ENCODE measurements at places on chromosomes 3 and 15.

DNA sequence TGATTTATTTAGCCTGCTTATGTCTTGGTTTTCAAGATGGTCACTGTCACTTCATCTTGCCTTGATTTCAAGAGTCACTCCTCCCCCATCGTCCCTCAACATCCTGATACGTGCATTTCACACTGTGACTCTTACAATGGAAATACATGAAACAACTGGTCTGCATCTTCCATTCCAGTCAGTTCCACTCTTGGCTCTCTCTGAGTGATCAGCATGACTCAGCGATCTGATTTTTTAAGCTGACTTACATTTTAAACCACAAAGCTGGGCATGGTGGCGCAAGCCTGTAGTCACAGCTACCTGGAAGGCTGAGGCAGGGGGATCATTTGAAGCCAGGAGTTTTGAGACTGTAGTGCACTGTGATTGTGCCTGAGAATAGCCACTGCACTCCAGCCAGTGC, 271.2 kb upstream of the ROPN1 start:
- DNase-seq = no peak

DNA sequence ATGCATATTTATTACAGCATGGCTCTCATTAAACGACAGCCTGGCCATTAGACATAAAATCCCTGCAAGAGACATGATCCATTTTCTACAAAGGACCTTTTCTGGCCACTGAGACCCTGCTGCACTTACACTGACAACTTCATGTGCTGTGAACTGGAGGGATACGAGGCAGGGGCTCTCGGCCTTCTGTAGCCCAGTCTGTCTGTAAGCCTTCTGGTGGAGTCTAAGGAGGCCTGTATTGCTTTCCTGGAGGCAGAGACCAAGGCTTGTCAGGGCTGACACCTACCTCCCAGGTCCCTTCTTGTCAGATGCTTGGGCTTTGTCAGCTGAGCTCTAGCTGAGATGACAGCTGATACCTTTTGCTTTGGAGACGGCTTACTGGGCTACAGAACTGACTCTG, 776.9 kb upstream of the ARPP21 start:
- no peak for DNase-seq

GRCh38 chr3:114078126-114078525, 21.6 kb downstream of the QTRT2 start:
- no peak for DNase-seq

DNA sequence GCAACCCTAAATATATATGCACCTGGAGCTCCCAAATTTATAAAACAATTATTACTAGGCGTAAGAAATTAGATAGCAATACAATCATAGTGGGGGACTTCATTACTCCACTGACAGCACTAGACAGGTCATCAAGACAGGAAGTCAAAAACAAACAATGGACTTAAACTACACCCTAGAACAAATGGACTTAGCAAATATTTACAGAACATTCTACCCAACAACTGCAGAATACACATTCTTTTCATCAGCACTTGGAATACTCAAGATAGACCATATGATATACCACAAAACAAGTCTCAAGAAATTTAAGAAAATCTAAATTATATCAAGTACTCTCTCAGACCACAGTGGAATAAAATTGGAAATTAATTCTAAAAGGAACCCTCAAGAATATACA, 201.5 kb downstream of the OSBPL10 start:
- DNase-seq = no peak

- DNase-seq = no peak
These were observed 24.9 kb downstream of the ALS2CL start for GRCh38 chr3:46668591-46668990.

- DNase-seq = no peak
These were observed at the start of gene TGM4 for GRCh38 chr3:44874308-44874707. Gene TGM4, plus strand, starts transcription at chr3:44874608. Its CDS starts 71 bp downstream, at chr3:44874679.

GRCh38 chr3:10443272-10444109, 61.9 kb downstream of the ATP2B2 start:
- DNase-seq = no peak

GRCh38 chr15:35455201-35455600, 90.8 kb downstream of the DPH6 start:
- DNase-seq = no peak

GRCh38 chr3:36876181-36876936, 68.5 kb downstream of the TRANK1 start:
- peak; percentile 2 for DNase-seq

GRCh38 chr3:72347819-72348319, 500.4 kb downstream of the SHQ1 start:
- DNase-seq = peak; percentile 35

GRCh38 chr3:54311211-54311747, 188.9 kb downstream of the CACNA2D3 start:
- no peak for DNase-seq

GRCh38 chr3:177211503-177212277, 14.4 kb upstream of the TBL1XR1 start:
- no peak for DNase-seq

DNA sequence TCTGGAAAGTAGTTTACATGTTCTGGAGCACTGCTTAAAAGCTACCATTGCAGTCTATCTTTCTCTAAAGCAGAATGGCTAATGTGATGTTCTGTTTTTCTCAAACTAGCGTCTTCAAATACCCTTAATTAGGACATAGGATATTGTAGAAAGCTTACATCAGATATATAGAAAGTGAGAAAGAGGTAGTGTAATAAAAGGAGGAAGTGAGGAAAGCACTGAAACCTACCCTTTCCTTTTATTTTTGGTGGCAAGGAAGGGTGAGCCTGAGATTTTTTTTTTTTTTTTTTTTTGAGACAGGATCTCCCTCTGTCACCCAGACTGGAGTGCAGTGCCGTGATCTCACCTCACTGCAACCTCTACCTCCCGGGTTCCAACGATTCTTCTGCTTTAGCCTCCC, 9.4 kb downstream of the SENP2 start:
- DNase-seq = no peak

DNA sequence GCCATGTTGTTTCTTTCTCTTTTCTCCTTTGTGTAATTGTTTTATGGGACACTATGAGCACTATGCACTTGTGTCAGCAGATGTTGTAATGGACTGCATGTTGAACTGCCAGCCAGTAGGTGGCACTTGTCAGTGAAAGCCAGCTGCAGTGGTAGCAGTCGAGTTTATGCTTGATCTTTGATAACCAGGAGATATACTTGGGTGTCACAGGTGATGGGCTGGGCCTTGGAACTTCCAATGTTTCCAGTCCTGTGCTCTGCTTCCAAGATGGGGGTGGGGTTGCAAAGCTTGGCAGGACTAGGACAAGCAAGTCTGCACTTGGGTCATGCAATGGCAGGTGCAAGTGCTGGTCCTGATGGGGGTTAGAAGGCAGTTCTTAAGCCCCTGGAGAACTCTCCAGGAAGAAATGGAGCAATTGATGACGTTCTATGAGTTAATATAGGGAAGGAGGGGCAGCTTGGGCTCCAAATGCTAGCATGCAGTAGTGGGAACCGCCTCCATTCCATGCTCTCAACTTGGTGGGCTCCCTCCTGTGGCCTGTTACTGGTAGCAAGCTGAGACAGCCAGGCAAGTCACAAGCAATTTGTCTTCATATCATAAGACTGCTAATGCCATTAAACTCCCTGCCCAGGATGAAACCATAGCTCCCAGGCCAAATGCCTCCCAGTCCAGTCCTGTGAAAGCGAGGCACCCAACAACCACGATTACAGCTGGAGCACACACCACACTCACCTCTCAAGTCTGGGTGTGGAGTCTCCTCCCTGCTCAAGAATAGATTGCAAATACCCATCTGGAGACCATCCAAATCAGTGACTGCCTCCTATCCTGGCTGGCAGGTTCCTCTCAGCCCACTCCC, 287.2 kb downstream of the CGGBP1 start:
- DNase-seq = no peak

GRCh38 chr15:28165791-28166190, 66.7 kb upstream of the OCA2 start:
- no peak for DNase-seq

DNA sequence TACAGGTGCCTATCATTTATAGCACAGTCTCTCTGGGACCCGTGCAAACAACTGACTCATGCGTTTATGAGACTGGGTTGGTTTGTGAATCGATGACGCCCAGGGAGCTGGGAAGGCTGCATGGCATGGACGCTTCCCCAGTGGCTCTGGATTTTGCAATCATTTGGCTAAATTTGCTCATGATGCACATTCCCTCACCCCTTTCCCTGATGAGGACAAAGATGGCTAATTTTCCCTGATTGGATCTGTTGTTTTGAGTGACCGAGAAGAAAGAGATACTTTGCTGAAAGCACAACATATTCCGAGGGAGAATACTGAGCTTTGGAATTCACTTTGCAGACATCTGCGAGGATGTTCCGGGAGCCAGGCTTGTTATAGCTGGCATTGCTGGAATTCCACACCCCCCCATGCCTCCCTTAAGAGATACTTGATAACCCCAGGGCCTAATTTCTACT, 51.1 kb downstream of the CGNL1 start:
- no peak for DNase-seq

GRCh38 chr15:58549013-58549784, 117.4 kb downstream of the LIPC start:
- DNase-seq = no peak

DNA sequence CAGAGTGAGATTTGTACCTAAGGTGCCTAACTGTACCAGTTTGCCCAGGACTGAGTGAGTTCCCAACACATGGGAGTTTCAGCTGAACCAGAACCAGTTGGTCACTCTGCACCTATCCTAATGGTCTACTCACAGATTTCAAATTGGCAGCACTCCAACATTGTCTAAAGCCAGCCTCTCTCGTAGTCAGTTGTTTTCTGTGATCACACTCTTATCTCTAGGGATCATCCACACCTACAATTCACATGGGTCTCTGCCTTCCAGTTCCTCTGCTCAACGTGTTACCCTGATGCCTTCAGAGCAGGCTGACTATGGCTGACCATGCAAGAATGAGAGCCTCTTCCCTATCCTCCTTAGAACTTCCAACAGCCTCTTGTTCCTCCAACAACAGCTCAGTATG, 624.8 kb downstream of the NTRK3 start:
- no peak for DNase-seq

- no peak for DNase-seq
These were observed 145.3 kb upstream of the LIPC start for GRCh38 chr15:58286523-58286922.

GRCh38 chr15:39786447-39787056, 3.9 kb upstream of the FSIP1 start:
- no peak for DNase-seq

DNA sequence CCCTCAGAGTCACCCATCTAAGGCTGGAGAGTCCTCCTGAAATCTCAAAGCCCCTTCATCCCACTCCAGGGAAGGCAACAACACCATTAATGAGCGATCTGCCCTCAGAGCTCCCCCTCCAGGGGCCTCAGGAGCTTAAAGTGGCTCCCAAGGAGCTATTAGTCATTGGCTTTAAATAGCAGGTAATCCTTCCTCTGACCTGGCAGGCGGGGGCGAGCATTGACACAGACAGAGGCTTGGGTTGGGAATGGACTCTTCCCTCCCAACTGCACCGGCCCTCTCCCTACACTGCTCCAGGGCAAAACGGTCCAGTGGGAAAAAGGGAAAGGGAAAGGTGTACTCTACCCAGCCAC, 1.4 kb downstream of the MFGE8 start:
- DNase-seq = no peak

- no peak for DNase-seq
These were observed 198.1 kb downstream of the MBNL1 start for GRCh38 chr3:152466784-152467183.

DNA sequence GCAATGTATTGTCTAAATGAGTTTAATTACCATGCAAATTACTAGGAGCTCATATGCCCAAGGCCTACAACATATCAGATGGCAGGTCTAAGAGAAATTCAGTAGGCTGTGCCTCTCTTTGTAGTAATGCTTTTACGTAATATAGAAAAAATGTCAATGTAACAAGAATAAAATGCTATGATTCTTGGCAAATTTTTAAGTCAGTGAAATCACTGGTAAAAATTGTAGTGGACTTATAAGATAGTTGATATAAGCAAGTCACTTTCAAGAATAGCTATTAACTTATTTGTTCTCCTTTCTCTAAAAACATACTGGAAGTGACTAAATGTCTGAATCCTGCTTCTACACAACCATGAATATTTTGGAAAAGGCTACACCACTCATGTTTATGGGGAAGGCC, 707.8 kb downstream of the TUSC7 start:
- DNase-seq = no peak

DNA sequence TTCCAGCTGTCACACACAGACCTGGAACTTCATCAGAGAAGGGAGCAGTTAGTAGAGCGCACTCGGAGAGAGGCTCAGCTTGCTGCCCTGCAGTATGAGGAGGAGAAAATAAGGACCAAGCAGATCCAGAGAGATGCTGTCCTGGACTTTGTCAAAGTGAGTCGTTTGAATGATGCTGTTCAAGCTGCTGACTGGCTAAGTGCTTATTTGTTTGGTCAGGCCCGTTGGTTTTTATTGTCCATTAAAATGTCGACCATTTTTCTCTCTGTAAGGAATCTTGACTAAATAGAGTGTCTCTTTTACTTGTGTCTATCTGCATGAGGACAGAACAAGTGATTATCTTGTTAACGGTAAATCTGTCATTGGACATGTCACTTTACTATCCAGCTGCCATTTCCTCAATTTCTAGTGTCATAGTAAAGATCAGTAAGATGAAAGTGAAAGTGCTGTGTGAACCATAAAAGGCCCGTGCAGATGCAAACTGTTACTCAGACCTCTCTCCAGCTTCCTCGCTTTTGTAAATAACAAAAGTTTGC, 56.9 kb downstream of the LRCH3 start:
- no peak for DNase-seq

- no peak for DNase-seq
These were observed 486 bp downstream of the LSG1 start for GRCh38 chr3:194671511-194671899.

- no peak for DNase-seq
These were observed 134.2 kb downstream of the WNT7A start for GRCh38 chr3:13745636-13746035.

- no peak for DNase-seq
These were observed 229.2 kb downstream of the UACA start for GRCh38 chr15:70533931-70534742.

GRCh38 chr15:86876387-86876944, 796.8 kb downstream of the AGBL1 start:
- no peak for DNase-seq

DNA sequence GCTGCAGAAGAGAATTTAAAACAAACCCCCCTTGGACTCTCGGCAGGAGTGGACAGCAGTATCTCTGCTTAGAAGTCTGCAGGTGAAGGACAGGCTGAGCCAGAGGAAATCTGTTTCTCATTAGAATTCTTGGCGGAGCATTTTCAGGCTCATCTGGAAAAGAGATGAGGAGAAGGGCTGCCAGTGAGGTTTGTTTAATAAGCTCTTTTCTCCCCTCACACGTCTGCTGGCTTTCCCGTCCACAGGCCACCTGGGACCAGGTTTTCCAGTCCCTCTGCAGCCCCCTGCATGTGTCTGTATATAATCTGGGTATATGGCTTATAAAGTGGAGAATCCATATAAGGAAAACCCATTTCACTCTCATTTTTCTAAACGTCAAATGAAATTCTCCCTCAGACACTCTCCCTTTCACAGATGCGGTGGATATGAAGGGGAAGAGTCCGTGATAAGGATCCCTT, 155.4 kb upstream of the TPM1 start:
- DNase-seq = no peak

- no peak for DNase-seq
These were observed 8.2 kb upstream of the PSTPIP1 start for GRCh38 chr15:76986743-76987142.
